ENCODE measurements at places on chromosomes 5 and 9.

DNA sequence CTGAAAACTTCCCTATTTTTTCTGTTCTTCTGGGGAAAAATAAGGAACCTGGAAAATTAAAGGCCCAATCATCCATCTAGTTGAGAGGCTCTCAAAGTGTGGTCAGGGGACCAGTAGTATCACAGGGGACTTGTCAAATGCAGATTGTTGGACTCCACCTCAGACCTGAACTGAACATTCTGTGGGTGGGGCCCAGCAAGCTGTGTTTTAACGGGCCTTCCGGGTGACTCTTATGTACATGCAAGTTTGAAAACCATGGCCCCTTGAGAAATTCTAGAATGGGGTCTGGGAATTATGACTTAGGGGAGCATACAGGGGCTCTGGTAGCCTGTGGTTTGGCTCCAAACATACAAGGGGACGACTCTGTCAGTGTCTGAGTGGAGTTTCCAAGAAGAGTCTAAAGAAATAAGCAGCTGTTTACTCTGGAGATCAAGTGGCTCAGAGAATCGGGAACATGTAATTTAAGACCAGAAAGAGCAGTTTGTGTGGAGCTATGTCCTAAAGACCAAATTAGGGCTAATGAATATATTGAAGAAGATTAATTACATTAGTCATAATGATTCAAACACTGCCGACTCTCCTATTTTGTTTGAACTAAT, 177.4 kb downstream of the SLC28A3 start:
- no peak for DNase-seq

DNA sequence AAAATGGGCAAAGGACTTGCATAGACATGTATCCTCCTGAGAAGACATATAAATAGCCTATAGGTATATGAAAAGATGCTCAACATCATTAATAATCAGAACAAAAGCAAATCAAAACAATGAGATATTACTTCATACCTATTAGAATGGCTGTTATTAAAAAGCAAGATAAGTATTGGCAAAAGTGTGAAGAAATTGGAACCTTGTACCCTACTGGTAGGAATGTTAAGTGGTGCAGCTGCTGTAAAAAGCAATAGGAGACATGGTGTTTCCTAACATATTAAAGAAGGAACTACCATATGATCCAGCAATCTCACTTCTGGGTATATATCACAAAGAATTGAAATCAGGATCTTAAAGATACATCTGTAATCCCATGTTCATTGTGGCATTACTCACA, 69.8 kb upstream of the PRR16 start:
- no peak for DNase-seq

DNA sequence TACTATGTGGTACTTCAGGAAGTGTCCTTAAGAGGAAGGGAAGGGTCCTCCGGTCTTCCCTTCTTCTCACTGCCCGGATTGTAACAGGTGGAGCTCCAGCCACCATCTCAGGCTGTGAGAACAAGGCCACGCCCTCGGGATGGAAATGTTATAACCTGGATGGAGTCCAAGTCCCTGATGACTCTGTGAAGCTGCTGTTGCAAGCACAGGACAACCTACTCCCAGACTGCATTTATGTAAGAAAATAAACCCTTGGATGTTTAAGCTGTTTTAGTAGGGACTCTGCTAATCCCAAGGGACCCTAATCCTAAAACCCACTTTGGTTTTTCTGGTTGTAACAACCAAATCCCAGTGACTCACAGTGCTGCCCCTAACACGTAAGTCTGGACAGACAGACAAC, 221.6 kb downstream of the ACTL7B start:
- DNase-seq = no peak

- DNase-seq = no peak
These were observed 154.3 kb upstream of the ZNF618 start for GRCh38 chr9:113721856-113722255.
